ENCODE measurements at places on chromosomes 11 and 22.

DNA sequence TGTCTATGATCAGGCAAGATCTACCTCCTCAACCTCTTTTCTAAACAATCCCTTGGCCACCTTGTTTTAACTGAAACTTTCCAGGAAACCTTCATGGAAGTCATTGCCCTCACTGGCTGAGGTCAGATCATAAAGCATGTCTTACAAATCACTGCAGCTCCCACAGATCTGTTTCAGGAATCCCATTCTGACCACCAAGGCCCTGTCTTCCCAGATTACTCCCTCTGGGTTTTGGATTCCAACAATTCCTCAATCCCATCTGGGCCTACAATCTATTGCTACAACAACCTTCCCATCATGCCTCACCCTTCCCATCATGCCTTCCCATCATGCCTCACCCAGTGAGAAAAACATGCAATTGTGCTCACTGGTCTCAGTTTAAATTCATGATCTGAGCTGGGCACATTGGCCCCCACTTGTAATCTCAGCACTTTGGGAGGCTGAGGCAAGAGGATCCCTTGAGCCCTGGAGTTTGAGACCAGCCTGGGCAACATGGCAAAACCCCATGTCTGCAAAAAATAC is 15.9 kb downstream of the ADAMTS15 start:
- no peak overlapping the region for H3K27ac ChIP-seq
- H3K4me1 ChIP-seq = no peaks in the 10 kb centered on the region
- no peaks in the 10 kb centered on the region for H3K36me3 ChIP-seq
- H3K27me3 ChIP-seq = no peaks in the 10 kb centered on the region
- DNase-seq = no peak

- no peaks in the 10 kb centered on the region for H3K27me3 ChIP-seq
- H3K4me3 ChIP-seq = no peak overlapping the region
- no peak for DNase-seq
- no peaks in the 10 kb centered on the region for H3K36me3 ChIP-seq
- no peak overlapping the region for H3K27ac ChIP-seq
- H3K4me1 ChIP-seq = no peaks in the 10 kb centered on the region
Observed at GRCh38 chr11:131737357-131737756, 366.9 kb downstream of the NTM start.

GRCh38 chr11:69234740-69235710 is 58.9 kb upstream of the MYEOV start:
- no peak overlapping the region for H3K4me3 ChIP-seq
- peak; percentile 30 for DNase-seq
- H3K27me3 ChIP-seq = no peaks in the 10 kb centered on the region

DNA sequence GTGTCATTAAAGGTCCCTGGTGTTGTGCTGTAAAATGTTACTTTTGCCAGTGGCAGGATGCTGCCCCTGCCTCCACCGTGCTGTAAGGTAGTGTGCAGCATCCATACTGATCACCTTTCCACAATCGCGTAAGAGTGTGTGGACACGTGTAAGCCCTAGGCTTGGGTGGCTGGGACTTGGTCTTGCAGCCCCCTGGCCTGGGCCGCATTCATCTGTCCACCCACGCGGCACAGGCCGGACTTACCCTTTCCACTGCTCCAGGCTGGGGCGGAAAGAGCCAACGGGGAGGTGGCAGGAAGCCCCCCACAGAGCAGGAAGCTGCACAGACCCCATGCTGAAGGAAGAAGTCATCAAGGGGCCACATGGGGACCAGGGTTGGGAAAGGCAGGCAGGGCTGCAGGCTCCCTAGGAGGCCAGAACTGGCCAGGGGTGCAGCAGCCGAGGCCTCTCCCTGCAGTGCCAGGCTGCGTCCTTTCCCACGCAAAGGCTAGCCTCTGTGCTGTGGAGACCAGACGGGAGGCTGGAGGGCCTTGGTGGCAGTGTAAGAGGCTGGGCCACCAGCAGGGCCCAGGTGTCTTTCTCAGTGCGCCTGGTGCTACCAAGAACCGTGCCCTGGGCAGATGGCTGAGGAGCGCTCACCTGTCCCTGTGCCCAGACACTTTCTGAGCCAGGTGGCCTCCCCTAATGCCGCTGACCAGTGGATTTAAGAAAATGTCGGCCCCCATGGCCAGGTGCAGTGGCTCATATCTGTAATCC is 11.7 kb upstream of the TMEM191C start:
- H3K27me3 ChIP-seq = no peaks in the 10 kb centered on the region
- no peak overlapping the region for H3K4me3 ChIP-seq
- no peak overlapping the region for H3K27ac ChIP-seq
- DNase-seq = peak; percentile 50
- H3K36me3 ChIP-seq = no peaks in the 10 kb centered on the region

- H3K36me3 ChIP-seq = no peaks in the 10 kb centered on the region
- H3K4me3 ChIP-seq = no peak overlapping the region
- no peak for DNase-seq
- H3K27ac ChIP-seq = no peak overlapping the region
- H3K27me3 ChIP-seq = no peaks in the 10 kb centered on the region
- H3K4me1 ChIP-seq = peaks cover 5% of the 10 kb centered on the region
Observed at GRCh38 chr22:31920306-31920705, 24.0 kb upstream of the YWHAH start.

GRCh38 chr11:119744577-119744976 is 15.6 kb upstream of the NECTIN1 start:
- peaks cover 37% of the 10 kb centered on the region for H3K27me3 ChIP-seq
- no peak overlapping the region for H3K27ac ChIP-seq
- no peak for DNase-seq
- no peaks in the 10 kb centered on the region for H3K4me1 ChIP-seq

DNA sequence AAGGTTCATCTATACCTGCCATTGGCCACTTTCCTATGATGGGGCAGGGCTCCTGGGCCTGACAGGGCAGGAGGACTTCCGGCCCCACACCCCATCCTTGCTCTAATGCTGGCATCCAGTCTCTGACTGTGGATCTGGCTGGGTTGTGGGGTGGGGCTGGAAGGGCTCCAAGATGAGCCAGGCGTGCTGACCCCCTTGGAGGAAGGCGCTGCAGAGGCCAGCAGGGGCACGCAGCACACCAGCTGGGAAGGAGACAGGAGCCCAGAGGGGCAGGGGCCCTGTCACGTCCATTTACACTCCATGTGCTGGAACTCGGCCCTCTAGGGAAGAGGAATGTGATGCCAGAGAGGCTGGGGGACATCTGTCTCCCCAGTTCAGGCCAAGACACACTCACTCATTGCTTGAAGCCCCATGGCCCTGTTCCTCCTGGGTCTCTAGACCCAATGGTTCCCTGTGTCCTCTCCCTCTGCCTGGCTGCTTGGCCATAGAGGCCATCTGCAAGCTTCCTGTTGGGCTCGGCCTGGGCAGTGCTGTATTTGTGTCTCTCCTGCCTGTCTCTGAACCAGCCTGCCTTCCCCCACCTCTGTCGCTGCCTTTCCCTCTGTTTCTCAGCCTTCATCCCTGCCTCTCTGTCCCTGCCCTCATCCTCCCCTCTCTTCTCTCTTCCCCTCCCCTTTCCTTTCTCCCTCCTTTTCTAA is 67.5 kb upstream of the NECTIN1 start:
- peaks cover 8% of the 10 kb centered on the region for H3K4me1 ChIP-seq
- H3K27me3 ChIP-seq = peaks cover 55% of the 10 kb centered on the region
- H3K4me3 ChIP-seq = no peak overlapping the region
- peak overlapping the region; percentile 62 for H3K27ac ChIP-seq

GRCh38 chr11:43802509-43802908 is 78.1 kb upstream of the ALKBH3 start:
- H3K27me3 ChIP-seq = no peaks in the 10 kb centered on the region
- no peak overlapping the region for H3K4me3 ChIP-seq
- H3K27ac ChIP-seq = no peak overlapping the region
- DNase-seq = no peak
- H3K4me1 ChIP-seq = no peaks in the 10 kb centered on the region

GRCh38 chr22:30649430-30650007 is 13.9 kb downstream of the SLC35E4 start:
- no peak overlapping the region for H3K4me3 ChIP-seq
- H3K27me3 ChIP-seq = no peaks in the 10 kb centered on the region
- H3K4me1 ChIP-seq = peaks cover 5% of the 10 kb centered on the region
- no peak overlapping the region for H3K27ac ChIP-seq

DNA sequence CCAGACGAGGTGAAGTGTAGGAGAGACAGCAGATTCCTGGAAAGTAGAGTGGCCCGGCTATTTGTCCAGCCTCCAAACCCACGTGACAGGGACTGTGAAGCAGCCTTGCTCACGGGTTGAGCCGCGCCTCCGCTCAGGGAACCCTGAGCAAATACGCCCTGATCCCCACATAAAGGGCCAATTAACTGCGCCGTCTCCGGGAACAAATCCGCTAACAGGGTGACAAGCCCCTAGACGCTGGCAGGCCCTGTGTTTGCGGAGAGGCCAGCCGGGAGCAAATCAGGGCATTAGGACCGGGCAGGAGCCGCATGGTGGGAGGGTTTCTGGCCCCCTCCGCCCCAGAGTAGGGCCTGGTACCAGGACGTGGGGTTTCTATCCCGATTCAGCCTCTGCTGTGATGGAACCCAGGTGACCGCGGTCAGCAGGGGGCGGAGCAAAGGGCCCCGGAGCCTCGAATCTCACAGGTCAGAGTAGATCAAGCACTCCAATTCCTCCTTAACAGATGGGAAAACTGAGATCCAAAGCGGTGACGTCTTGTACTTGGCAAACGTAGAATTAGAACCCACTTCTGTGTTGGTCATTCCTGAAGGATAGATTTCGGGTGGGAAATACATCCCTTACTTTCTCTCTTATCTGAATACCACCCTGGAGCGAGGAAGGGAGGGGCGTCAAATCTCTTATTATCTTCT is 2.0 kb upstream of the ROBO3 start:
- H3K4me3 ChIP-seq = peak overlapping the region; percentile 60
- no peaks in the 10 kb centered on the region for H3K36me3 ChIP-seq
- peak; percentile 79 for DNase-seq
- H3K27ac ChIP-seq = no peak overlapping the region

GRCh38 chr11:79466411-79466810 is 25.6 kb upstream of the TENM4 start:
- no peak for DNase-seq
- peaks cover 5% of the 10 kb centered on the region for H3K4me1 ChIP-seq
- no peaks in the 10 kb centered on the region for H3K36me3 ChIP-seq
- H3K27me3 ChIP-seq = no peaks in the 10 kb centered on the region
- H3K4me3 ChIP-seq = no peak overlapping the region

DNA sequence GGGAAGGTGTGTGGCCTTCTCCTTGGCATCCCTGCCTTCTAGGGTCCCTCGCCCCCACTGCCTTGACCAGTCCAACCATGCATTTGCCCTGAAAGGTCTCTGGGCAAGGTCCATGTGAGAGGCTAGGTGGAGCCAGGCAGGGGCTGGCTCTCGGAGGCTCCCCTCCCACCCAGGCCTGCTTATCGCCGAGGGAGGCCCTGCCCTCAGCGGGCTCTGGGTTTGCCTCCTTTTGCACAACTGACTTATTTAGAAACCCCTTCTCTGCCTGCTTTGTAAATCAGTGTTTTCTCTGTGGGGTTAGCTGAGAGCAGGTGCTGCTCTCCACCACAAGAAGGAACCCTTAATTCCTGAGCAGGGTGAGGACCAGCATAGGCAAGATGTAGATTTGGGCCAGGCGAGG is 47.7 kb downstream of the CD82 start:
- no peak for DNase-seq
- H3K4me3 ChIP-seq = no peak overlapping the region
- no peaks in the 10 kb centered on the region for H3K36me3 ChIP-seq
- no peak overlapping the region for H3K27ac ChIP-seq
- no peaks in the 10 kb centered on the region for H3K4me1 ChIP-seq
- H3K27me3 ChIP-seq = no peaks in the 10 kb centered on the region

DNA sequence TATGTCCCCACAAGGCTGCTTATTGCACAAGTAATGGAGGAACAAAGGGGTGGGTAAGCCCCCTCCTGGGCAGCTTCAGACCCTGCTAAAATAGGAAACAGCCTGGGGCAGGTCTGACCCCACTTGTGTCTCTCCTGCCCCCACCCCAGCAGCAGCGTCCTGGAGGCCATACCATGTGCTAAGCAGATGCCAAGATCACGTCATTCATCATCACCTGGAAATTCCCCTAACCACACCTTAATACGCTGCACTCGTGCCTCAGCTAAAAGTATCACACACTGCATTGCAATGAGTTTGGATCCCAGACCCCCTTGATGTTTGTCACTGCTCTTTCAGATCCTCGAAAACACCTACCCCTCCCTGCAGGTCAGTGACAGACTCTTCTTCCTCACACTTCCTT is 27.8 kb upstream of the GGTLC2 start:
- no peak for DNase-seq
- H3K4me3 ChIP-seq = no peak overlapping the region
- no peak overlapping the region for H3K27ac ChIP-seq
- H3K27me3 ChIP-seq = peaks cover 34% of the 10 kb centered on the region
- H3K4me1 ChIP-seq = no peaks in the 10 kb centered on the region

DNA sequence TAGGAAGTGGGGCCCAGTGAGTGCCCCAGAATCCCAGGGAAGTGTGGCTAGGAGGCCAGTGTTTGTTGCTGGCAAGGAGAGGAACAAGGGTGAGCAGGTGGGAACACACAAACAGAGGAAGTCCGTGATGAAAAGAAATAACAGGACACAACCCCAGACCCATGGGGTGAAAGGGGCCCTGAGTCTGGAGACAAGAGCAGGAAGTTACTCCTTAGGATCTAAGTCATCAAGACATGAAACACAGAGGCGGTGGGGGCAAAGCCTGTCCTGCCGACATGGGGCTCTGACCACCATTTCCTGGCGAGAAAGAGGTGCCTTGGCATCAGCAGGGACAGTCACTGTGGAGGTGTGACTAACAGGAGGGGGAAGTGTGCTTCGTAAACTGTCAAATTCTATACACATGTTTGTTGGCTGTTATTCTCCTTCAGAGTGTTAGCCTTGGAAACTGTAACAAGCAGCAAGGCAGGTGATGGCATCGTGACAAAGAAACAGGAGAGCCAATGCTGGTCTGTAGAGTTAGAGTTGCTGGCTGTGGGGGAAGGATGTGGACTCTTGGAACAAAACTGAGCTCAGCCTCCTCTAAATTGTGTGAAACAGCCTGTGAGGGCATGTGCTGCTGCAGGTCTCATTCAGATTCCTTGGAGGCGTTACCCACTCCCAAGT is 21.7 kb downstream of the CHST1 start:
- no peaks in the 10 kb centered on the region for H3K36me3 ChIP-seq
- no peaks in the 10 kb centered on the region for H3K4me1 ChIP-seq
- H3K4me3 ChIP-seq = no peak overlapping the region
- H3K27ac ChIP-seq = no peak overlapping the region
- no peaks in the 10 kb centered on the region for H3K27me3 ChIP-seq

DNA sequence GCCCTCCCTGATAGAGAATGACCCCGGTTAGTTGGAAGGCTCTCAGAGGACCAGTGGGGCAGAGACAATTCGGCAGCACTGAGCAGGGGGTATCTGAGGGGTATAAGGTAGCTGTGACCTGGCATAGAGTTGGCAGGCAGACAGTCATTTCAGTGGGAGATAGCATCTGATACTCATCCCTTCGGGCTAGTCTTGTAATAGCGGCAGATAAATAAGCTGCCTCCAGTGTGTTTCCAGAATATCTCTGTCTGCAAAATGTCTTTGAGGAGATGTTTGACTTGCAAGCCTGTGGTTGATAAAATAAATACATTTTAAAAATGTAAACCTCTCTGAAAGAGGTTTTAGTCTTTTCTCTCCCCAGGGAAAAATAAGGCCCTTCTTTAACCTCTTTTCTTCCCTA is 54.2 kb downstream of the TEAD1 start:
- no peaks in the 10 kb centered on the region for H3K27me3 ChIP-seq
- DNase-seq = peak; percentile 31
- peaks cover 32% of the 10 kb centered on the region for H3K4me1 ChIP-seq
- H3K27ac ChIP-seq = no peak overlapping the region
- H3K36me3 ChIP-seq = peaks cover 6% of the 10 kb centered on the region

- no peak for DNase-seq
- H3K27me3 ChIP-seq = peaks cover 52% of the 10 kb centered on the region
- H3K27ac ChIP-seq = no peak overlapping the region
- no peak overlapping the region for H3K4me3 ChIP-seq
Observed at GRCh38 chr11:111309215-111309915, 11.0 kb downstream of the POU2AF3 start.

All from endodermal cell (in vitro differentiated cells).